ENCODE measurements at places on chromosomes 5 and 9.

DNA sequence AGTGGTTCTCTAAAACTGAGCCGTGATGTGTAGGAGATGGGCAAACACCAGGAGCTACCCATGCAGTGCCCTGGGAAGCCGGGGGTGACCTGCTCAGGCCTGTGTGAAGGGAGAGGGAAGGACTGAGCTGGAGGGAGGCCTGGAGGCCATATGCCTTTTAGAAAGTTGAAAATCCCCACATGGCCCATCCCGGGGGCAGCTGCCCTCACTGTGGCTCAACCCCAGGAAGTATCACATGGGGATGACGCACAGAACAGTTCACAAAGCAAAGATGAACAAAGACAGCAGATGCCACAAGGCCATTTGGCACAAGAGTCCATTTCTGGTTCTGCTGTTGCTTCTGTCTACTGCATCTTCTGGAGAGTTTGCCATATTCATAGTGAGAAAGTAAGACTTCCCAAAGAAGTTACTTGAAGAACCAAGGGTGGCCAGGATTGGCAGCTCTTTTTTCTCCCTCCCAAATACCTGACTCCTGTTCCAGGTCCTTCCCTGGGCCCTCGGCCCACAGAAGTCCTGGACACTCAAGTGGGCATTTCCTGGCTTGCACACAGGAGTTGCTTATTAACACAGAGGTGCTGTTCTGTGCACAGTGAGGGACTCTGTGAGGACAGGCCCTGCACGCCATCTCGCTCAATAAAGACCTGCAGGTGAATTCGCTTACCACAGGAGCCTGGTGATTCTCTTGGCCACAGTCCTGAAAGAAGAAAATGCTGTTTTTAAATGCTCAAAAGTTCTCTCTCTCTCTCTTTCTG is 25.1 kb downstream of the ACSL6 start:
- no peak for DNase-seq

DNA sequence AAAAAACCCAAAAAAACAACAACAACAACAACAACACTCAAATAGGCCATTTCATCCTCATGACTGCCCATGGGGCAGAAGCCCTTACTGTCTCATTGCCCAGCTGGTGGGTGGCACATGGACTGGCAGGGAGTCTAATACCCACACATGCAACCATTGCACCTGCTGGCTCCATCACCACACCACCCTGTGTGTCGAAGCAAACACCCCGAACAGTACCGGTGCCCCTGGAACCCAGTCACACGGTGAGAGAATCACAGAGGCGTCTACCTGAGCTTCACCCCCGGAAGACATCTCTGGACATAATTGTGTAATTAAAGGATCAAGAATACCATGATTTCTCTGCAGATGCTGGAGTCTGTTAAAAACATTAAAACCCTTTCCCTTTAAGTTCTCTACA is 6.5 kb downstream of the PAEP start:
- no peak for DNase-seq

GRCh38 chr9:123998970-123999621 is 12.5 kb upstream of the LHX2 start:
- no peak for DNase-seq

DNA sequence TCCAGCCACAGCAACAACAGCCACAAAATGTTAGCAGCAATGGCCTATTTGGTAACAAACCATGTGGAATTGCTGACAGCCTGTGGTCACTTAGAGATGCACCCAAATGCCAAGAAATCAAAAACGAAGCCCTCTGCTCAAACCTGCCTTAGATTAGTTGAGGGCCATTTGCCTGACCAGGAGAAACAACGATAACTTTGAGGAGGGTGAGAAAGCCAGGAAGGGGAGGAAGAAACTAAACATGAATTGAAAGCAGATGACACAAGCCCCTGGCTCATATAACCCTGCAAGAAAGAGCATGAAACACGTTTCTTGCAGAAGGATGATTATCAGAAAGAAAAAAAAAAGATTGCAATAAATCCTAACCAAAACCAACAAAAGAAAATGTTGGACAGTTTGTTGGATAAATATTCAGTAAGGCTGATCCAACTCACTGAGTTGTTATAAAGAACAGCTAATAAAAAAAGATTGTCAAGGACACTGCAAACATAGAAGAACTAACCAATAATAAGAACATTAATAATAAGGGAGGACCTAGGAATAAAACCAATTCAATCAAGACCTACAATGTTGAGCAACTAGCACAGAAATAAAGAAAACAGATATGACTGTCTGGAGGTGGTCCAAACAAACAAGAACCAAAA is 140.5 kb upstream of the SLC30A5 start:
- no peak for DNase-seq

- peak; percentile 68 for DNase-seq
Measured at GRCh38 chr9:5629312-5630080, 589 bp downstream of the RIC1 start.

DNA sequence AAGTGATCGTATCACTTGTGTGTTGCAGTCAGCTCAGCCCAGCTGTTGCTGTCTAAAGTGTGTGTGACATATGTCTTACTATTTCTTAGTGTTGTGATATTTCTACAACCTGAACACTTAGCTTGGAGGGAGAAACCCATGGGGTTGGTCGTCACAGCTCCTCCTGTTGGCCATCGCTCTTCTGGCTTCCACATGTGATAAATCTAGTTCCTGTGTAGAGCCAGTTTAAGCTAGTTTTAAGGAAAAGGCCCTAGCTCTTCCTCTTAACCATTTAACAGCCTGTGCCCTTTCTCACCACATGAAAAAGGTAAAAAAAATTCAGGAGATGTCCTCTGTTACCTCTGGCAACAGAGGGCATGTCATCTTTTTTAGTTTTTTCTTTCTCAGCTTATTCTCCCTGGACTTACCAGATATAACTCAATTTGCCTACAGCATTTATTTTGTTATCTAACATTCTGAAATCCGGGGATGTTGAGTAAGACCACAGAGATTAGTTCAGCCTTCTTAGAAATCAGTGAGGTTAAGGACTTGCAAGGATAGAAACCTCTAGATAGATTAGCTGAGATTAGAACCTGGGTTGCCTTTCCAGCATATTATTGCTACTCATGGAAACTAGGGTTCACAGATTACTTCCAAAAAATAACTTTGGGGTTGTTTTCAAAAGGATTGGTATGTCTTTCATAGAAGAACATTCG is 100.4 kb downstream of the GAPVD1 start:
- no peak for DNase-seq

DNA sequence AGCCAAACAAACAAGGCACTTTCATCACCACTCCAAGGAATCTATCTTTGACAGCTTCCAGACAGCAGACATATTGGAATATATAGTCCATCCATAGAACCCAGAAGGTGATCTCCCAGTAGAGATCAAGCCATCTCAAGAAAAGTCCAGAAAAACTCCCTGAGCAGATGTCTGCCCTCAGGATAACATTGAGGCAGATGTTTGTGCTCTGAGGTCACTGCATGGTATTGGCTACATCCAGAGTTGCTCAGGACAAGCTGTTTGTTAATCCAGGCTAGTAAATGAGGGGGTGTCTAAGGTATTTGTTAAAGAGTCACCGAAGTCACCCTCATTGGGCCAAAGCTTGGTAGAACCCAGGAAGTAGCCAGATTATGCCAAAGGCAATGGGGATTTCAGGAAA is 556.3 kb upstream of the KLF4 start:
- DNase-seq = no peak

- no peak for DNase-seq
Measured at GRCh38 chr5:65017636-65018035, 248.9 kb downstream of the CWC27 start.

DNA sequence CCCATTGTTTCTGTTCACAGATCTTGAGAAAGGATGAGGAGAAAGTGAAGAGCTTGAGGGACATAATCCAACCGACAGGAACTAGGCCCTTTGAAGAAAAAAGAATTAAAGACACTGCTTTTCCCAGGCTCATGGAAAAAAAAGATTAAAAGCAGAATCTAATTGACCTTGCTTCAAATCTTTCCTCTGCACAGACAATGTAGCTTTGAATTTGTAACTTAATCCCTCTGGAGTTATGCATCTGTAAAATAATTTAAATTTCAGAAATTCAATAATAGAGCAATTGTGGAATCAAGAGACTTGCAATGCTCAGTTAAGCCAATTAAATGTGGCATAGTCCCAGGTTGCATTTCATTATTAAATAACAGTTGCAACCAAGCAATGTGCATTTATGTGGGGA is 64.6 kb downstream of the SVEP1 start:
- no peak for DNase-seq

DNA sequence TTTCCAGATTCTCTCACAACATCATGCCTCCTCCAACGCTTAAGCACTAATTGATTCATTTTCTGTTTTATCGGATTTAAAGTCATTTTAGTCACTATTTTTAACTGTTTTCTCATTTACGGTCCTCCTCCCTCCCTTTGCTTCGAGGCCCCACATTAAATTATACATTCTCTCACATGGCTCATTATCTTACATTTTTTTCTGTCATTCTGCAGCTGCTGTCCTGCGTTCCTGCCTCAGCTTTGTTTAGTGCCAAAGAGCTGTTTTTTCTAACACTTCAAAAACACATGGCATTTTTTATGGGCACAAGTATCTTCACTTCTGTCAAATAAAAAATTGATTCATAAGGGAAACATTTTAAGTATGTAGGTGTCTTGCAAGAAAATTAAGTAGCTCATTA is 130.1 kb upstream of the FST start:
- DNase-seq = no peak

DNA sequence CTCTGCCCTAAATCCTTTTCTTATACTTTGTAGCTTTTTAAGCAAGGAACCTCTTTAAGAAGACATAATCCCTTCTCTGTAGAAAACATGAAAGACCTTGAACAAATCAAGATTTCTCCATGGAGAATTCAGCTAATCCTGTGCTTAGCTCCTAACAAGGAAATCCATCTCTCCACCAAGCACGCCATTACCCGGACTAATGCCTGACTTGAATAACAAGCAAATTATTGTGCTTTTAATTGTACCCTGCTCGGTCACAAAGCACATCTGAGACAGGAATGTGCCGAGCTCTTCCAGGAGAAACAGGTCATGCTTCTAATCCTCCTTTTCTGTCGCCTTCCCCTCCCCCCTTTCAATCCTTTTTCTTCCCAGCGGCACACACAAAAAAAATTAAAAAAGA is 141.3 kb downstream of the PSAT1 start:
- no peak for DNase-seq

- no peak for DNase-seq
Measured at GRCh38 chr5:139443831-139444453, 4.6 kb upstream of the DNAJC18 start.

DNA sequence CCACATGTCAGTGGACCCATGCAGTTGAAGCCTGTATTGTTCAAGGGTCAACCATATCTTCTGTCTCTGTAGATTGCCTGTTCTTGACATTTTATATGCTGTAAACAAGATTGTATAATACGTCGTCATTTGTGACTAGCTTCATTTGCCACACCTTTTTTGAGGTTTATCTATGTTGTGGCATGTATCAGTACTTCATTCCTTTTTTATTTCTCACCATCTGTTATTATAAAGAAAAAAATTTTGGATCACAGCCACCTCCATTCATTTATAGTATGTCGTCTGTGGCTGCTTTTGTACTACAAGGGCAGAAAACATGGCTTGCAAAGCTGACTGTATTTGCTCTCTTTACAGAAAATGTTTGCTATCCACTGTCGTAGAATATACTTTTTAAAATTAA is 72.4 kb downstream of the TEK start:
- no peak for DNase-seq

Data from NCI-H1417 (cell line).